ENCODE measurements at places on chromosomes 6 and 20. TPM values are rescaled to one million over a fixed set of nuclear protein-coding genes. Genes with fewer than 3 reads are reported as not detected.

The ZNF831 gene
- polyA plus RNA-seq, result 0.14 TPM

The RPS6KA2 gene
- 30.6 TPM for polyA plus RNA-seq

- no peak for DNase-seq
Observed at GRCh38 chr6:90691823-90692222, 105.0 kb upstream of the MAP3K7 start.

DNA sequence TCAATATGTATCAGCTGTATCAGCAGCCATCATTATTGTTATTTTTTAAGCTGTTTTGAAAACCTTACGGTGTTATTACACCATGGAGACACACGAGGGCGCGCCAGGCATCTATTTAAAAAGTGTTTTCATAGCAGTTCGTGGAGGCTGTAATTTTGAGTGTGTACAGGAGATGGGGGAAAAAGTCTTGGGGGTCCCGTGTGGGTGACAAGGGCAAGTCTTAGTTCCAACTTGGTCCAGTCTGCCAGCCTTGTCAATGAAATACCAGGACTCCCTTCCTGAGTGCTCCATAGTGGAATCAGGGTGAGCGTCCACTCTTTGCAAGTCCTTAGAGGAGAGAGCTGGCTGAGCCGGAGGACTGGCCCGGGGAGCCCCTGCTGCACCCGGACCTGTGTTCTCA, 43.3 kb downstream of the SLC2A10 start:
- peak; percentile 49 for DNase-seq

DNA sequence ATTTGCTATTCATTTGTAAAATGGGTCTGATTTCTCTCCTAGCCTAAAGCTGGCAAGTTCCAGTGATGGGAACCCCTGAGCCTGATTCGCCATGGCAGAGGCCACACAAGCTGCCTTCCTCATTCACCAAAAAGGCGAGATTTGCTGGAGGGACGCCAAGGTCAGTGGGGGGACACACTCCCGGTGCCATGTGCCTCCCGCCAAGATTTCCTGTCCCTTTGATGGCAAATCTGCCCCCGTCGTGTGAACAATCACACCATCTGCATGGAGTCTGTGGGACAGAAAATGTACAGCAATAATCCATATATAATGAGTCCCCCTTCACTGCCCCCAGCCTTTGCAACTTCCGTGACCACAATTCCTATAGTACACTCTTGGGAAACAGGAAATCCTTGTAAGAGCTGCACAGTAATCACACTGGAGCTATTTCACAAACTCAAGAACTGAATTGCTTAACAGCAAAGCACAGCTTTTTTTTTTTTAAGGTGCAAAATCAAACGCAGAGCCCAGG, 15.7 kb upstream of the IGF2R start:
- DNase-seq, result no peak
